Nasal cavity respiratory epithelium epithelial cell of viscerocranial mucosa (primary cell): ENCODE measurements at places on chromosomes 12 and 14. TPM values are rescaled to one million over a fixed set of nuclear protein-coding genes. Genes with fewer than 3 reads are reported as not detected.

The CPNE6 gene
- not detected in 2 replicates for total RNA-seq

The KCNA1 gene
- not detected in 2 replicates for total RNA-seq

The DEGS2 gene
- total RNA-seq: 1.2 and 3.4 TPM in 2 replicates

The ADCY6 gene
- 19.1 and 38.7 TPM in 2 replicates for total RNA-seq

The PPP4R4 gene
- total RNA-seq: 15.9 and 17.4 TPM in 2 replicates

The TEX22 gene
- total RNA-seq: 0.28 and 0.34 TPM in 2 replicates

The SLCO1A2 gene
- not detected in 2 replicates for total RNA-seq

The ZDHHC22 gene
- not detected in 2 replicates for total RNA-seq

The ZC3H10 gene
- total RNA-seq: 2.2 and 4.8 TPM in 2 replicates

The KCNH3 gene
- total RNA-seq: under 0.01 TPM in 1 of 2 replicates, not detected in the other

The AQP2 gene
- not detected in 2 replicates for total RNA-seq

The SRRM4 gene
- not detected in 2 replicates for total RNA-seq

The SYNDIG1L gene
- total RNA-seq: under 0.01 and 0.14 TPM in 2 replicates

The ZNF384 gene
- 7.2 and 17.5 TPM in 2 replicates for total RNA-seq

The NR1H4 gene
- total RNA-seq: not detected in 2 replicates

The PIWIL1 gene
- total RNA-seq: not detected in 2 replicates

The IQSEC3 gene
- under 0.01 TPM in 2 replicates for total RNA-seq

The KCNH5 gene
- not detected in 2 replicates for total RNA-seq
